ENCODE measurements at places on chromosomes 1 and 21.

DNA sequence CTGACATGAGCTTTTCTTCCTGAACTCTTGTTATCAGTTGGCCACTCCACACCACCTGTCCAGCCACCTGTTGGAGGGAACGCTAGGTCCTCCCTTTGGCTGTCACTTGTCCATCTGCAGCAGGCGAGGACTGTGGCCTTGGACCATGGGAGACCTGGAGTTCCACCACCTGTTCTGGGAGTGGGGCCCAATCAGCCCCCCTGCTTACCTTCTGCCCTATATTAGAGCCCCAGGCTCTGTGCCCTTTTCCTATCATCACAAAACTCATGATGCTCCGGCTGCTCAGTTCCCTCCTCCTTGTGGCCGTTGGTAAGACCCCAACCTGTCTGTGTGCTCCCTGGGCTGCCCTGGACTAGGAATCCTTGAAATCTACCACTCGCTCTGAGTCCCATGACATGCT, at the start of gene CELA3A:
Gene CELA3A, plus strand, starts transcription at position 249 of the 400 bp plus-strand sequence. Its CDS starts 18 bp downstream, at position 267.
- DNase-seq = no peak

- peak; percentile 27 for DNase-seq
Measured at GRCh38 chr1:63593303-63593885, at the start of gene PGM1. TSS of gene PGM1 (plus strand) at chr1:63593411. CDS start at chr1:63593489, 78 bp downstream.

DNA sequence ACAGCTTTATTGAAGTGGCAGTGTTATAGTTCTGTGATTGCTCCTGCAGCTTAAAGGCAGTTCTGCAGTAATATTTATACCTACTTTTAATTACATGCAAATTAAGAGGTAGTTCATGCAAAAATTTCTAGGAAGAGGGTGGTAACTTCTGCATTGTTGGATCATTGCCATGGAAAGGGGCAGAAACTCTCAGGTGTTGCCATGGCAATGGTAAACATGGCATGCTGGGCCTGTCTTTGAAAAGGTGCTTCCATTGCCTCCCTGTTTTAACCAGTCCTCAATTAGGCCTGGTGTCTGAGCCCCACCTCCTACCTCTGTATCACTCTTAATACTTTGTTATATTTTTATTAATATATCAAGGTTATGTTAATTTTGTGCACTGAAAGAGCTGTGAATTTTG, 104.7 kb downstream of the DISC1 start:
- DNase-seq = no peak

GRCh38 chr1:47894410-47895278, 102.5 kb downstream of the TRABD2B start:
- no peak for DNase-seq

GRCh38 chr21:45894450-45894825, 87.1 kb upstream of the COL6A1 start:
- DNase-seq = no peak

GRCh38 chr1:53572065-53572814, 113.0 kb downstream of the DMRTB1 start:
- no peak for DNase-seq

GRCh38 chr1:55894521-55894920, 679.4 kb upstream of the USP24 start:
- no peak for DNase-seq

DNA sequence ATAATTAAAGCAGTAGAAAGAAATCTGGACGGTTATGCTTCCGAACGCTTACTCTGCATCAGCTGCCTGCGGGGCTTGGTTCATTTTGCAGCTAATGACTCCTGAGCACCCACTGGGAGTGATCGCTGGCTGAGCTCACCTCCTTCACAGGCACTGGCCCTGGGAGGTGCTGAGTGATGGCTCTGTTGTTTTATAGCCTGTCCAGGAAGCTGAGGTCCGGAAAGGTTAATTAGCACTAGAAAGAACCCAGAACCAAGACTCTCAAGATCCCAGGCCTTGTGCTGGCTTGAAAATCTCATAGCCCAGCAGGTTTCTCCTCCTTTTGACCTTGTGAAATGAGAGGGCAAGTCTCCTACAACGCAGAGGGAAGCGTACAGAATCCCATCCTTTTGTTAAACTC, 226.2 kb downstream of the AJAP1 start:
- DNase-seq = no peak

DNA sequence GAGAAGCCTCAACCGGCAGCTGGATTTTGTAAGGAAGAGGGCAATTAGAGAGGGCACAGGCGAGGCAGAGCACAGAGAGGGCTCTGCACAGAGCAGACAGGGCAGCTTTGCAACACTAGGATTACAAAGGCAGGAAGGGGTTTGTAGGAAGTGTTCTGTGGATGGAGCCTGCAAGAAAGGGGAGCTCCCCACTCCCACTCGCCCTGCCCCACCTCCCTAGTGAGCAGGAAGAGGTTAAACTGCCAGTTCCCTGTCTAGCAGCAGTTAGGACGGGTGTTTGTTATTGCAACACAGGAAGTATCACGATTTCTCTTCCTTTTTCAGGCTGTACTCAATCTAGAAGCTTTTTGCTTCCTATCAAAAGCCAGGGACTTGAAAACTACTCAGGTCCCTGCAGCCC, 63.3 kb upstream of the LRRC8D start:
- peak; percentile 27 for DNase-seq

DNA sequence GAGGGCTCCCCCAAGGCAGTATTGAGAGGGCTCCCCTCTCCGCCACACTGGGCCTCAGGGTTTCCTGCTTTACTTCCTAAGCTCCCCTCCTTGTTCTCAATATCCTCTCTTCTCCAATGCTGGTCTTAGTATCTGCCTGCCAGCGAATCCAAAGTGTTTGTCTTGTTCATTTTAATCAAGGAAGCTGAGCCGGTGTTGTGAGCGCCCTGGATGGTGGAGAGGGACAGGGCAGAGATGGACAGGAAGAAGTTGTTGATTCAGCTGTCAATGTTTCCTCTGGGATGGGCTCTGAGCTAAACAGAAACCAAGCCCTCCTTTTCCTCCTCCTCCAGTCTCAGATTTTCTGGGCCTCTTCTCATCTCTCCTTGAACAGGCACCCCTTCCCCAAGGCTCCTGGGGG, 5.4 kb downstream of the OLFML3 start:
- DNase-seq = no peak

GRCh38 chr1:12276225-12276624, 46.4 kb downstream of the VPS13D start:
- DNase-seq = no peak

GRCh38 chr1:29806646-29807319, 570.5 kb downstream of the PTPRU start:
- no peak for DNase-seq

GRCh38 chr1:83701355-83701754, 297.6 kb downstream of the TTLL7 start:
- no peak for DNase-seq

GRCh38 chr1:236917448-236917847, 86.8 kb downstream of the MT1HL1 start:
- no peak for DNase-seq

DNA sequence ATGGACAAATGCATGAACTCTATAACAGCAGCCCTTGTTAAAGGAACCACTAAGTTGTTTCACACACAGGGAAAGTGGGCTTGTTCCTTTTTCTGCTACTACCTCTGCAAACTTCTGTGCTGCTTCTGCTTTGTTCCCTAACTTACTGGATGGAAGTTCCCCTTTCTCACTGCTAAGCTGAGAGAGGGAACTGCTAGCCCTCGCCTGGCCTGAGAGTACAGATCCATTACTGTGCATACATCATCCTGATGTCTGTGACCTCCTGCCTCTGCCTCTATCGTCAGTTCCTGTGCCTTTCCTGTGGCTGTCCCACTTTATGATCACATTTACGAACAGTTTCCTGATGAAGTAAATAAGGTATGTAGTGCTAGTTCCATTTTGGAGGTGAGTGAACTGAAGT, 3.5 kb downstream of the GNAT2 start:
- DNase-seq = no peak

GRCh38 chr21:42553435-42553834, 39.8 kb downstream of the SLC37A1 start:
- no peak for DNase-seq

DNA sequence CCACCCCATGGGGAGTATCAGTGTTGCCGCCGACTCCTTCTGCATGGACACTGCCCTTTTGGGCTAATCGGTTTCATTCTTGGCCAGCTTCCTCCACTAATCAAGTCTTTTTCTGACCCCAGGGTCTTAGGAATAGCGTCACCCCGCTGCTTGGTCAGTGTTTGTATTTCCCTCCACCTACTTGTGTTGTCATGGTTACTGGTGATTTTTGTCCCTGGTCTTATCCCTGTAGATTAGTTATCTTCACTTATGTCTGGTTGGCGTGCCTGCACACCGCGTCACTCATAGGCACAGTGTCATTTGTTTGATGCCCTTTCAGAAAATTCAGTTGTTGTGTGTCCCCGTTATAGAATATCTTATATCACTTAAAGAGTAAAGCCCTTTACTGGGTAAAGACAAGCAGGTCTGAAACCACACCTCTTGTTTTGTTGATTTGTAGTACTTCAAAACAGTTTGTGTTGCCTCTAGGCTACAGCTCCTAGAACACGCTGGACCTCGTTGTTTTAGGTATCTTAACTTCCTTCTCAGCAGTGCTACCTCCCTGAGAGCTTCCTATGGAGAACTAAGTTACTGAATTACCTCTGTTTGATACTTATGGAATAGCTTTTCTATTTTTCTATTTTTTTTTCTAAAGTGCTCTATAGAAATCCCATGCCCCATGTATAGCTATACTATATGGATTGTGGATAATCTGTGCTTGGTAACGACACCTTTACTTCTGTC, 868 bp downstream of the PPP1R12B start:
- no peak for DNase-seq

DNA sequence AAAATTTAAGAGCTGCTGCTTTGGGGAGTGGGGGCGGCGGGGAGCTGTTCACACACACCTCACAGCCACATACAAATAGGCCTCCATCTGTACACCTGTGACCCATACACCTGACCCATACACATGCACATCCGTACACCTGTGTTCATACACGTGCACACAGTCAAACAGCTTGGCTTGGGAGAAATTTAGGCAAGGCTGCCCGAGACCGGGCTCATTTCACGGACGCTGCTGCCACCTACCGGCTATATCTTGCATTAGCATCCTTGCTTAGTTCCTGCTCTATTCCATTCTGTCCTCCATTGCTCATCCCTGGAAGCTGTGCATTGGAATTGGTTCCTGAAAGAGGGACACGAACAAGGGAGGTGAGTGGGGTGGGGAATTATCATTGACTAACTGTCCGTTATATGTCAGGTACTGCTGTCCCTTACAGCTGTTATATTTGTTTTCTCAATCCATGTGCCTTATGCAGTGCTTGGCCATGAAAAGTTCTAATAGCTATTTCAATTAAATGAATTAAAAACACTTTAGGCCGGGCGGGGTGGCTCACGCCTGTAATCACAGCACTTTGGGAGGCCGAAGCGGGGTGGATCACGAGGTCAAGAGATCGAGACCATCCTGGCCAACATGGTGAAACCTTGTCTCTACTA, 37.1 kb upstream of the EPB41 start:
- peak; percentile 45 for DNase-seq

GRCh38 chr1:118461154-118461553, 276.1 kb upstream of the SPAG17 start:
- no peak for DNase-seq

- no peak for DNase-seq
Measured at GRCh38 chr1:183251959-183252450, 65.9 kb downstream of the LAMC2 start.

- DNase-seq = no peak
Measured at GRCh38 chr1:198873696-198874230, 234.9 kb downstream of the PTPRC start.

GRCh38 chr1:1540090-1540817, at the start of gene TMEM240:
TSS of gene TMEM240 (minus strand) at chr1:1540624. CDS start at chr1:1540346, 278 bp downstream.
- DNase-seq = no peak

DNA sequence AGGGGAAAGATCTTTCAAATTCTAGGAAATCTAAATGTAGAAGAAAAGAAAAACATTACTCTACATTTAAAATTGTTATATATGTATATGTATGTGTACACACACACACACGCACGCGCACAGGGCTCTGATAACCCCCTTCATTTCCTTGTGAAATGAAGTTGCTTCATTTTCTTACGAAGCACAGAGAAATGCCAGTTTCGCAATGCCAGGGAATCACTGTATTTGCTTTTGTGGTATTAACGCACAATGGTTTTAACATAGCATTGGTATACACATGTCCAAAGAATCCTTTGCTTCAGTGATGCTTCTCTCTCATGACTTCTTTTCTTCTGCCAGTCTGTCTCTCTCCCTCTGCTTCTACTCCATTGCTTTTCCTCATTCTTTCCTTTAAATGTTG, 8.4 kb upstream of the DDAH1 start:
- no peak for DNase-seq

GRCh38 chr21:38500073-38500472, 1.8 kb upstream of the ERG start:
- no peak for DNase-seq

GRCh38 chr1:150516050-150516591, 569 bp downstream of the FALEC start:
- no peak for DNase-seq

GRCh38 chr1:246573491-246573890, 7.2 kb downstream of the CNST start:
- no peak for DNase-seq

DNA sequence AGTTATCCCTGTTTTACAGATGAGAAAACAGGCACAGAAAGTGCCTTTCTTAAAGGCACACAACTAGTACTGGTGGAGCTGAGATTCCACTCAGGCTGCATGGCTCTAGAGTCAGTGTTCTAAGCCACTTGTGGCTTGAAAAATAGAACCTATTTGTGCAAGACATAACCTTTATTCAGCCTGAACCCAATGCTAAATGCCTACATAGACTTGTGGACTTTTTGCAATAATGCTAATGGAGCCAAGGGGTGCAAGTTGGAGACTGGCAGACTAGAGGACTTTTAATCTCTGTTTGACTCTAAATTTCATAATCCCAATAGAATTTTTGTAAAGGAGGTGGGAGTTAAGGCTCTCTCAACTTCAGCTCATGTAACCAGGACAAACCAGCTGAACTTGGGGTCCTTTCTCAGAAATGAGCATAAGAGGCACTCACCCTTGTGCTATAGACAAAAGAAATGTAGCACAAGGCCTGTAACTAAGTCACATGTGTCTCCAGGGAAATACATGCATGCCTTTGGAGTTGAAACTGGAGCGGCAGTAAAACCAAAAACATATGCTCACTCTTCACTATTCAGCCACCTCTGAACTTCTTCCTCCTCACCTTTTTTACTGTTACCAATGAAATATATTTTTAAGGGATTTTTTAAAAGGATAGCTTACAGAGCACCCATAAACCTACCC, 43.0 kb upstream of the AK4 start:
- DNase-seq = no peak

DNA sequence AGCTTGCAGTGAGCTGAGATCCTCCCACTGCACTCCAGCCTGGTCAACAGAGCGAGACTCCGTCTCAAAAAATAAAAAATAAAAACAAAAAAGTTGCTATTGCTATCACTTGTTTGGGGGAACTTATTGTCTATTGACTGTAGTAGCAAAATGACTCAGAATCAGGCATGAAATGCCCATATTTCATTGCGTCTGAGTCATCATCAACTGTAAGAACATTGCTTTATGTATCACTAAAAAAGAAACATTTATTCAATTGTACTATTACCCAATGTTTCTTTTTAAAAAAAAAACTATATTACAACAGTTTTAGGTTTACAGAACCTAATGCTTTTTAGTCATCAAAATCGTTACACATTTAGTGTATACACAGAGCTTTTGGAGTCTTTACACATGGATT, 91.0 kb upstream of the FMN2 start:
- no peak for DNase-seq

Data from GM12864 (cell line).